ENCODE measurements at places on chromosomes 2 and 18.

- no peak for DNase-seq
These were observed 15.7 kb upstream of the AMMECR1L start for GRCh38 chr2:127901339-127902056.

GRCh38 chr18:51110073-51110797 lies 80.2 kb downstream of the SMAD4 start:
- DNase-seq = peak; percentile 40

GRCh38 chr2:222399038-222399783 lies 25.1 kb upstream of the SGPP2 start:
- no peak for DNase-seq

DNA sequence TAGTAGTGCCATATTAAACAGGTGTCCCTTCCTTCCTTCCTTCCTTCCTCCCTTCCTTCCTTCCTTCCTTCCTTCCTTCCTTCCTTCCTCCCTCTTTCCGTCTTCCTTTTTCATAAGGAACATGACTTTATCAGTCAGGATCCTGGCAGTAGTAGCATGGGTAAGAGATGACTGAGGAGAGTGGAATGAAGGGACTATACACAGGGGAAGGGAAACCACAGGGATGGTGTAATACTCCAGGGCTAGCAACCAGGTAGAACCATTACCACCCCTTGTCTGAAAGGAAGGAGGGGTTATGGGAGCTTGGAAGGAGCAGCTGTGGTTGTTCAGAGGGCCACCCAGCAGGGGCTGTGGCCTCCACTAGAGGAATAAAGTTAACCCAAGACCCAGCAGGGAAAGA lies 23.2 kb upstream of the KDM3A start:
- DNase-seq = peak; percentile 9

DNA sequence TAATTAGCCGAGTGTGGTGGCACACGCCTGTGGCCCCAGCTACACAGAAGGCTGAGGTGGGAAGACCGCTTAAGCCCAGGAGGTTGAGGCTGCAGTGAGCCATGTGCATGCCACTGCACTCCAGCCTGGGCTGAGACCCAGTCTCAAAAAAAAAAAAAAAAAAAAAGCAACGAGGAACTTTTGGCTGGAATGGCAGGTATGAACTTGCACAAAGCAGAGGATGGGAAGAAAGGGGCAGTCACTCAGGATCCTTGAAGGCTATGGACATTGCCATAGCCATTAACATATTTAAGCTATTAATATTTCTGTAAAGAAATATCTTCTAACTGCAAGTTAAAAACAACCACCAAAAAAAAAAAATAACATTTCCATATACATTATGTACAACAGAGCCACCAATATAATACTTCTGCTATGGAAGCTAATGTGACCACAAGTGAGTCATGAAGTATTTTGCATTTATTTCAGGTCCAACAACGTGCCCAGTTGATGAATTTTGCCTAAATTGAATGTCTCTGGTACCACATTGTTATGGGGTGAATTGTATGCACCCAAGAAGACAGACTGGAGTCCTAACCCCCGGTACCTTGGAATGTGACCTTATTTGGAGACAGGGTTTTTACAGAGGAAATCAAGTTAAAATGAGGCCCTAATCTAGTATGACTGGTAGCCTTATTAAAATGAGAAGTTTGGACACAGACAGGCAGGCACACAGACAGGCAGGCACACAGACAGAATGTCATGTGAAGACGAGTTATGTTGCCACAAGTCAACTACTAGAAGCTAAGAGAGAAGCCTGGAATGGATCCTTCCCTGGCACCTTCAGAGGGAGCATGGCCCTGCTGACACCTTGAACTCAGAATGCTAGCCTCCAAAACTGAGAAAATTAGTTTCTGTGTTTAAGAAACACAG lies 102.8 kb downstream of the RBMS1 start:
- peak; percentile 92 for DNase-seq

- DNase-seq = peak; percentile 37
These were observed 32.2 kb upstream of the MAT2A start for GRCh38 chr2:85506768-85507181.

DNA sequence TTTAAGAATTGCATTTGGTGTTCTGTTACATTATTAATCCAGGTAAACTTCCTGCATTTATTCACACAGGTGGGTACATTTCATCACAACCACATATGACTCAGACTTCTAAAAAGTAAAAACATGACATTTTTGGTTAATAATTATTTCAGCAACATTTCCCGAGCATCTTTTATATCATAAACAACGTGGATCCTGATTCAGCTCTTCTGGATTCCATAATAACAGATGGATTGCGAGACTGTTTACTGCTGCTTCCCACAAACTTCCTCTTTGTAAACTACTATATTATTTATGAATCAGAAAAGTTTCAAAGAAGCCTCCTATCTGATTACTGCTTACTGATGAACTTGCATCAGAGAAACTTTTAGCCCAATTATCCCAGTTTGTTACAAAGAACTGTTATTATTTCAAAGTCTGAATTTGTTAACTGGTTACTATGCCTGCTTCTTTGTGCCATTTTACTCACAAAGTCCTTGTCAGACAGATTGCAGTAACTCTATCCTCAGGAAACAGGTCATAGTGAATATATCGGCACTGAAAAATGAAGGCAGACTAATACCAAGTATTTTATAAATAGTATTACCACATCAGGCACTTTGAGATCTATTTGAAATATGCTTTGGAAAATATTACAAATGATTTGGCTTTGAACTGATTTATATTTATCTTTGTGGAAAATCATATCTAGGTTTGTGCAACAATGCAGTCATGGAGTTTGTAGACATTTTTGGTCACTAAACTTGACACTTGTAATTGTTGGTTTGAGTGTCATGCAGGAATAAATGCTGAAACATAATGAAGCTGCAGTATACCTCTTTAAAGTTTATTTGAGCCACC lies 511.6 kb downstream of the PLCL1 start:
- no peak for DNase-seq

DNA sequence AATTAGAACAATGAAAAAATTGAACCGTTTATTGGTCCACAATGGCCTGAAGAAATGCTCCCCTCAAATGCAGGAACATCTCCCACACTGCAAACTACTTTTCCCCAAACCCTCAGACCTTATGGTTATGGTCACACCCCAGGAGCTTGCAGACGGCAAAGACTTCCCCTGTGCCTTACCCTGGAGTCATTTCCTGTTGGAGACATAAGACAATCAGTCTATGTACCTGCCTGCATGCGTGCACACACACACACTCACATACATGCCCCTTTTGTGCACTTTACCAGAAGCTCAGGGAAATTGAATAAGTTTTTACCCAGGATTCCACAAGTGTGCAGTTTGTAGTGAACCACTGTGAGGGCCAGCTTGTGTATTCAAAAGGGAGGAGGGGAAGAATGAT lies 281.9 kb upstream of the CELF4 start:
- DNase-seq = no peak

DNA sequence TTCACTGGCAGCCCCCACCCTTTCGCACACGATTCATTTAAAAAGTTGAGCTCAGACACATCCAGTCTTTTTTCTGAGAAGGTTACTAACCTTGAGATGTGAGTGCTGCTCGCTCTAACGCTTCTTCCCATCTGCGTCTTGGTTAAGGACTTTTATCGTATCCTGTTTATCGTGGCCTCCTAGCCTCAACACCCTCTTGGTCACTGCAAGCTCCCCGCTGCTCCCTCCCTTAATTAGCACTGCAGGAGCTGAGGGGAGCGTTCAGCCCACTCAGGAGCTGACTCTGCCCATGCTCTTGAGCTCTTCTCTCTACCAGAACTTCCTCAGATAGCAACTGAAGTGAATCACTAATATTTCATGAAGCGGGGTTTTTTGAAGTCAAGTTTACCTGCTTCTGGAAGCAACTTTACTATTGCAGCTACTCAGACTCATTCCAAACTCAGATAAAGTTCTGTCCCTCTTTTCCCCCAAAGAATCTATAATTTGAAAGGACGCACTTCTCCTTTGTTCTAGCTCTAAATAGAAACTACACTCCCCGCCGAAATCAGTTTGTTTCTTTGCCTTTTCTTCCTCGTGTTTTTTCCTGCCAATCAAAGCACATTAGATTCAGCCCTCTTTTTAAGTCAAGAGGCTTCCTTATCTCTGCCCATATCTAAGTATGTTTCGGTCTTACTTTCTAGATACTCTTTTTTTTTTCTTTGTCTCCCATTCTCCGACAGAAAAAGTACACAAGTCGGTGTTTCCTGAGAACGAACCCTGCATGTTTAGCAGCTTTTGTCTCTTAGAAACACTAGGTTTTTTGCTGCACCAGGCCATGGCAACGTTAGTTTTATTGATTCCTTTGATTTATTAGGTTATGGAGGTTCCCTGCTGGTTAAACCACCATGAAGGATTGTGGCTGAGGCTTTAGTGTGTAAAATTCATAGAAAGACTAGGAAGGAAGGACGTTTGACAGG lies 9.3 kb upstream of the CD226 start:
- DNase-seq = no peak

DNA sequence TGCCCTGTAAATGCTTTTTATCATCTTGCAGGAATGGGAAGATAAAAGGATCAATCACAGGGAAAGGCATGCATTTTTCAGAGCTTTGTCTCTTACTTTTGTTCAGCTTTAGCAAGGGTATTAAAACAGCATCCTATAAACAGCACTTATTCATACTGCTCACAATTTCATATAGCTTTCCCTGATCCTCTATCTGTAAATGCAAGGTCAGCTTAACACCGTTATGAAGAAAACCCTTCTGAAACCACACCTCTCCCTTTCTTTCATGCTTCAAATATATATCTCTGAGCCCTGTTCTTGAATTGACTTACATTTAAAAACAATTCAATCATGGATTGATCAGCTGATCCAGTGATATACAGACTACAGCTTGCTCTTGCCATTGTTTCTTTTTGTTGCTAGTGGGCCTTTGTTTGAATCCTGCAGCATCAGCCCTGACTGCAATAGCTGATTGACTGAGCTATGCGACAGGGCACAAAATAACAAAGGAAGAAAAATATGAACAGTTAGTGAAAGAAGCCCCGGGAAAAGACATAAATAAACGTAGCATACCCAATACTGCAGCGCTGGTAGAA lies 795.5 kb upstream of the CDH2 start:
- DNase-seq = no peak

DNA sequence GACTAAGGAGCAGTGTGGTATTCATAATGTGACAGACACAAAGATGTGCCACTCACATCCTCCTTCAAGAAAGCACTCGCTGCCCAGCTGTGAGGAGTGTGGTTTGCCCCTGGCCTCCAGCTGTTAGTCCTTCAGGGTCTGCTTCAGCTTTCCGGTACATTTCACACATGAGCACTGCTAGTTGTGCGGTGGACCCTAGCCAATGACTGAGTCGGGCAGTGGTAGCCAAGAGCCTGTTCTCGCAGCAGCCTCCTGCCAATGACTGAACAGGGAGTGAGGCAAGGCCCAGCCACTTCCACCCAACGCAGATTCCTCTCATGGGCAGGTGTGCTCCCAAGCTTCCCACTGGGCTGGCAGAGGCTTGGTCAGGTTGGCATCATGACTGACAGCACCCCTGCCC lies 254.3 kb downstream of the RBM43 start:
- no peak for DNase-seq

DNA sequence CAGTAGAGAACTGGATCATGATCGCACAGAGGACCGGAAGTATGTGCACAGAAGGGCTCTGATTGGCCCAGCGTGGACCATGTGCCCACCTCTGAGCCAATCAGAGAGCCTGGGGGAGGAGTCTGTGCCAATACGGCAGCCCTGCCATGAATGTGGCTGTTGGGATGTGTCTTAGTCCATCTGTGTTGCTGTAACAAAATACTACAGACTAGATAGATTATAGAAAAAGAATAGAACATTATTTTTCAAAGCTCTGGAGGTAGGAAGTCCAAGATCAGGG lies 132.0 kb downstream of the NDUFA10 start:
- no peak for DNase-seq

Measured in fibroblast of skin of scalp (primary cell).